ENCODE measurements at places on chromosomes 7 and 10.

DNA sequence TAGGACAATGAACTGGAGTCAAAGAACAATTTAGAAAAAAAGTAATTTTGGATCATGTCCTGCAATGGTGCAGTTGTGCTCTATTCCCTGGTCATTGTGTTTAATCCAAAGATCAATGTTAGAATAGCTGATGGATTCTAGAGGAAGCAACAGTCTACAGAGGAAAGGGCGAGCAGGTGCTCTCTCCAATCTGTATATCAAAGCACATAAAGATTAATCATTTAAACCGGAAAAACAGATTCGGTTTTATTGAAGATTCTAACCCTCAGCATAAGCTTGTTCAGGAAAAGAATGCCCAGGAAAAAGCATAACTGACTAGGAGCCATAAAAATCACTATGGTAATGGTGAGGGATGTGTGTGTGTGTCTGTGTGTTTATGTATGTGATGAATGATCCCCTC, 110.3 kb downstream of the MALRD1 start:
- DNase-seq = no peak

DNA sequence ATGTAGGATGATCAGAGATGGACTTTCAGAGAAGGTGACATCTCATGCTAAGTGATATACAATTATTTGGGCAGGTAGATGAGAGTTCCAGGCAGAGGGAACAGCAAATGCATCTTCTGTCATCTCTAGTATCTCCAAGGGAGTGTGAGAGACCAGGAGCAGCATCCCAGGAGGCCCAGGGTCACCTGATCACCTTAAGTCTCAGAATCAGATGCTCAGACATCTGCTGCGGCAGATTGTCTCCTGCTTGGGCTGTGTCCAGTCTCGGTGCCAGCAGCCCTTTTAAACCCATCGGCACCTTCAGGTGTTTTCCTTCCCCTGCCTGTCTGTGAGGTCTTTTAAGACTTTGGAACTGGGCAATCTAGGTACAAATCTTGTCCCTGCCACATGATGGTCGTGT, 690.6 kb downstream of the LRMDA start:
- DNase-seq = no peak

- DNase-seq = no peak
Observed at GRCh38 chr7:50362712-50363282, 58.3 kb downstream of the IKZF1 start.

GRCh38 chr7:25731846-25732245, 420.2 kb upstream of the NFE2L3 start:
- no peak for DNase-seq

- DNase-seq = no peak
Observed at GRCh38 chr10:47370878-47371277, 13.2 kb downstream of the ZNF488 start.

Data from GM12878 (cell line).